ENCODE measurements at places on chromosomes 5 and 9. TPM values are rescaled to one million over a fixed set of nuclear protein-coding genes. Genes with fewer than 3 reads are reported as not detected.

Gene RUFY1
- total RNA-seq, result 52.5 TPM

Gene SPATA31A3
- not detected for total RNA-seq

Gene ARID3C
- not detected for total RNA-seq

Gene OLFM1
- 4.9 TPM for total RNA-seq

Gene DAPK1
- 10.3 TPM for total RNA-seq

Gene TAF11L5
- not detected for total RNA-seq

Gene GHR
- 3.5 TPM for total RNA-seq

Gene SNCB
- total RNA-seq, result 0.33 TPM

Gene PCDHGB6
- total RNA-seq, result 5.1 TPM

Gene POMT1
- 34.0 TPM for total RNA-seq

Gene NR4A3
- total RNA-seq, result 2.0 TPM

Gene HTR4
- not detected for total RNA-seq

Gene CDC25C
- 13.7 TPM for total RNA-seq

Gene FRMD3
- 0.44 TPM for total RNA-seq
